Gastrocnemius medialis (tissue), 4 donors: ENCODE measurements at places on chromosomes 1 and 21. TPM values are rescaled to one million over a fixed set of nuclear protein-coding genes. Genes with fewer than 3 reads are reported as not detected.

Gene MARCKSL1
- 2.2 TPM for total RNA-seq

Gene PRELP
- total RNA-seq, result 32.6 TPM

DNA sequence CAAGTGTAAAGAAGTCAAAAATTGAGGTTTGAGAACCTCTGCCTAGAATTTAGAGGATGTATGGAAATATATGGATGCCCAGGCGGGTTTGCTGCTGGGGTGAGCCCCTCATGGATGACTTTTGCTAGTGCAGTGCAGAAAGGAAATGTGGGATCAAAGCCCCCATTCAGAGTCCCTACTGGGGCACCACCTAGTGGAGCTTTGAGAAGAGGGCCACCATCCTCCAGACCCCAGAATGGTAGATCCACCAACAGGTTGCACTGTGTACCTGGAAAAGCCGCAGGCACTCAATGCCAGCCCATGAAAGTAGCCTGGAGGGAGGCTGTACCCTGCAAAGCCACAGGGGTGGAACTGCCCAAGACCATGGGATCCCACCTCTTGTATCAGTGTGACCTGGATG lies 330.7 kb upstream of the DPYD start:
- H3K36me3 ChIP-seq, result no peaks in the 10 kb centered on the region
- H3K27me3 ChIP-seq, result no peaks in the 10 kb centered on the region
- no peaks in the 10 kb centered on the region for H3K4me1 ChIP-seq
- DNase-seq, result no peak
- no peak overlapping the region for H3K27ac ChIP-seq

DNA sequence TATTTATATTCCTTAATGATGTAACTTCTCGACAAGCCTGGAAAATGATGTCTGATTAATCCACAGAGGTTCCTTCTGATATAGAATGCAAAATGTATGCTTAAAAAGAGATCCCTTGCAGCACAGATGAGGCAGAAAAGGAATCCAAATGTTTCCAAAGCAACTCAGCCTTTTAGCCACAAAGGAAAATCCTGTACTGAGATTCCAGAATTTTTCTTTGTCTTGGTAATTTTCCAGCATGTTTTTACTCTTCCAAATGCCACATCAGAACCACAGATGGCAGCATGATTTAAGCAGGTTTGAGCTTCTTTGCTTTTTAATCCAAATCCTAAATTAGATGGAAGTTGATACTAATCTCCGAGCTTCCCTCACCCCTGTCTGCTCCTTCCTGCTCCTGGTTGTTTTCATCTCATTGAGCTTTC lies 176.4 kb upstream of the PALMD start:
- H3K27ac ChIP-seq, result no peak overlapping the region
- no peaks in the 10 kb centered on the region for H3K27me3 ChIP-seq
- no peaks in the 10 kb centered on the region for H3K36me3 ChIP-seq
- H3K4me3 ChIP-seq, result no peak overlapping the region
- no peaks in the 10 kb centered on the region for H3K4me1 ChIP-seq

- no peak for DNase-seq
- peak overlapping the region; percentile 36 for H3K4me3 ChIP-seq
- H3K4me1 ChIP-seq, result peaks cover 14% of the 10 kb centered on the region
- peaks cover 87% of the 10 kb centered on the region for H3K27me3 ChIP-seq
- H3K27ac ChIP-seq, result no peak overlapping the region
- H3K36me3 ChIP-seq, result no peaks in the 10 kb centered on the region
Measured at GRCh38 chr1:152110365-152110859, 4.8 kb downstream of the TCHH start.

DNA sequence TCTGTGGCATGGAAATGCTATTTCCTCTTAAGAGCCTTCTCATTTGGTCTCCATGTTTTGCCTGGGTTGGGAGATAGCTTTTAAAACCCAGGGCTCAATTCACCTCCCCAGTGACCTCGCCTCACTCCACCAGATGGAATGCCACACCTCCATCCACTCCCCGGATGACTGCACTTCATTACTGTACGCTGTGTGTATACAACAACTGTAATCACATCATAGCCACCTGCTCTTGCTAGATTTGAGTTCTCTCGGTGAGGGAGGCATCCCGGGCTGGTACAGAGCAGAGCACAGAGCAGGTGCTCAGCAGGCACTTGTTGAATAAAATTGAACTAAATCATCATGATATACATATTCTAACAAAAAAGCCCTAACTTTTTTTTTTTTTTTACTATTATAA lies 26.0 kb downstream of the SDE2 start:
- no peaks in the 10 kb centered on the region for H3K4me1 ChIP-seq
- DNase-seq, result no peak
- no peaks in the 10 kb centered on the region for H3K27me3 ChIP-seq
- H3K4me3 ChIP-seq, result no peak overlapping the region
- H3K27ac ChIP-seq, result no peak overlapping the region

DNA sequence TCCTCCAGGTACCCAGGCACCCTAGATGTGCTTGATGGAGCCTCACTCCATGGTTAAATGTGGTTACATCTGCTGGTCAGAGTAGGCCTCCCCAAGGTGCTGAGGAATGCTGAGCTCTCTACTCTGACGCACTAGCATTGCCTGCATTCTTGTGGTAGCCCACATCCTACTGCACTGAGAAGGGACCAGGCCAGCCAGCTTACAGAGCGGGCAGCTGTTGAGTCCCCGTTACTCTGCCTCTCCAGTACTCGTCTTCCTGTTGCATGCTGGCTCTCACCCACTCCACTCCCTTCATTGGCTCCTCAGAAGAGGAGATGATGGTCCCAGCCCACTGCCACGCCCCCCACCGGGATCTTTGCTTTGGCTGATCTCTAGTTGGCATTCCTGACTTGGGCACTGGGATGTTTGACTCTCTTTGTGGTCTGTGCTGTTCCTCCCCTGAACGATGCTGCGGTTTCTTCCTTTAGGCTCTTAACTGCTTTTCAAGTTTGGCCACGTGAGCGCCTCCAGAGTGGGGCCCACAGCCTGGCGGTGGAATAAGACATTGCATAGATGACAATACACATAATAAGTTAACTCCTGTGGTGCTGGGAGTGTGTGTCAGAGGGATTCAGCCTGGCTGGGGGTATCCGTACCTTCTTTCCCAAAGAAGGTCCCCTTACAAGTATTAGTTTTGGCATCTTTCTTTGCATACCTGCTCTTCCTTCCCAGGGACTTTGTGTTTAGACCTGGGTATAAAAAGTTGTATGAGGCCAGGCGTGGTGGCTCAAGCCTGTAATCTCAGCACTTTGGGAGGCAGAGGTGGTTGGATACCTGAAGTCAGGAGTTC lies 18.6 kb downstream of the AZIN2 start:
- peak; percentile 55 for DNase-seq
- H3K27ac ChIP-seq, result no peak overlapping the region
- H3K4me1 ChIP-seq, result peaks cover 5% of the 10 kb centered on the region
- no peaks in the 10 kb centered on the region for H3K36me3 ChIP-seq
- no peaks in the 10 kb centered on the region for H3K27me3 ChIP-seq

DNA sequence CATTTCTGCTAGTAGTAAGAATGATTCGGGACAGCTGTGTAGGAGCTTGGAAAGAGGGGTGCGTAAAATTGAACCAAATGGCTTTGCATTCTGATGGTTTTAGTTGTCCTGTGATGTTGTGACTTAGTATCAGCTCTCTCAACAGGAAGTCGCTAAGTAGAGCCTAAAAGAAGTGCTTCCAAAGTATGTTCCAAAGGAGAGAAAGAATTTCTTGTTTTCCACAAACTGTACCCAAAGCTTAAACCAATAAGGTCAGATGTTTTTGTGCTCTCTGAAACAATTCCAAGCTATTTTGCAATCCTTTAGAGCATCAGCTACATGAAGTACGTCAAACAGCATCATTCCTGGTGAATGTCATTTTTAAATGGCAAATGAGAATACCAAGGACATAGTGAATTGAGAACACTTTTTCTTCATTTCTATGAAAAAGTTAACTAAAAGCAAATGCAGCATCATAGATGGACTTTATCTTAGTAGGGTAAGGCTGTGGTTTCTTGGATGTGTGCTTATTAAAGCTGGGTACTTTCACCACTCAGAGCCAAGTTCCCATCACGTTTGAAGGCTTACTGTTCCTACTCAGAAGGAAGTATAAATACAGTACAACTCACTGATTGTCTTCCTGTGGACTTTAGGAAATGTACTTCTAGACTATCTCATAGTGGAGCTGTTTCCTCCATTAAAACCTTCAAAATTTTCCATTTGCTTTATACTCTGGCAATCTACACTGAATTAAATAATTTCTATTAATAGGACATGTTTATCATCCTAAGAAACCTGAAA lies 148.6 kb downstream of the C1orf21 start:
- no peak overlapping the region for H3K4me3 ChIP-seq
- peak overlapping the region; percentile 72 for H3K27ac ChIP-seq
- DNase-seq, result no peak
- H3K4me1 ChIP-seq, result peaks cover 55% of the 10 kb centered on the region
- no peaks in the 10 kb centered on the region for H3K27me3 ChIP-seq
